Breast epithelium (tissue), 4 donors: ENCODE measurements at places on chromosomes 1 and 21. TPM values are rescaled to one million over a fixed set of nuclear protein-coding genes. Genes with fewer than 3 reads are reported as not detected.

DNA sequence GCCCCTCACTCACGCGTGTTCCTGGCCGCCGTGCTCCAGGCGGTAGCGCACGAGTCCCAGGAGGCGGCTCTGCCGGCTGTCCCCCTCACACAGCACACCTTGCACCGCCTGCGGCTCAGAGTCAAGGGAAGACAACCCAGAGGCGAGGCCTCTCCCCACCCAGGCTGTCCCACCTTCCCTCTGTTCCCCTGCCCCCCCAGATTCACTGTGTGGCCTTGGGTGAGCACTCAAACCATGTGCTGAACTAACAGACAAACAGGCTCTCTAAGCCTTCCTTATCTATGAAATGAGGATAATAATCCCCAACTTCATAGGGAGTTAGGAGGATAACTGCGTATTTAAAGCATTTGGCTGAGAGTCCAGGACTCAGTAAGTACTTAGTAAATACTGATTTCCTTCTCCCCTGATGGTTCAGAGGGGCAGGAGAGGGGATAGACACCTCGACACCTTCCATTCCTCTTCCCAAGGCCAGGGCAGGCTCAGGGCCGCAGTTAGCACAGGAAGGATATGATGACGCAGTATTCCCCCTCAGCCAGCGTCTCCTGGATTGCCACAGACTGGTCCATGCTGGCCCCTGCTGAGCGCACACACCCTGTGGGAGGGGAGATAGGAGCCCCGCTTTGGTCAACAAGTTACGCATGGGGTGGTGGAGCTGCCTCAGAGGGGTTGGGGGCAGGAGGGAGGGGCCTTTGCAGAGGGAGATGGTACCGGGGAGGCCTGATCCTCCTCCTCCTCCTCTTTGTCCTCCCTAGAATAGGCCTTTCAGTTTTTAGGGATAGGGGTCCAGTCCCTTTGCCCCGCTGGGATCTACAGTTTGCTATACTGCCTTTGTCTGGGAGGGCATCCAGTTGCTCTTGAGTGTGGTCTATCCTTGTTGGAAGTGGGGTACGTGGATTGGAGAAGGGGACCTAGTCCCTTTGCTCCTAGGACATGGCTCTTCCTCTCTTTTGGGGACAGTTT is 830 bp downstream of the INPP5B start:
- DNase-seq: no peak

- no peak for DNase-seq
Measured at GRCh38 chr21:42456457-42456856, 39.6 kb downstream of the RSPH1 start.

Gene S100B
- total RNA-seq: 25.6 TPM

GRCh38 chr1:96643519-96643918 is 78.1 kb upstream of the PTBP2 start:
- DNase-seq: no peak

- no peak for DNase-seq
Measured at GRCh38 chr21:26469789-26470188, 103.3 kb downstream of the CYYR1 start.

DNA sequence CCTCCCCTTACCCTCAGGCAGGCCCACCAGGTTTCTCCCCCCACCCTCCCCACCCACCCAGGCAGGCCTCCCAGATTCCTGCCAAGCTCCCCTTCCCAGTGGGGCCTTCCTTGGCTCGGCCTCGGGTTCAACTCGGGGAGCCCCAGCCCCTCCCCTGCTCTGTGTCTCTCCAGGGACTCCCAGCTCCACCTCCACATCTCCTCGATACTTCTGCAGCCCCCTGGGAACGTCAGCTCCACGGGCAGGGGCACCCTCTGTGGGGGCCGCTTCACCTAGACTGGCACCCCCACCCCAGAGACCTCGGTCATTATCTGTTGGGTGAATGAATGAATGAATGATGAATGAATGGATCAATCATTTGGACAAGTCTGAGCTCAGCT is 775 bp downstream of the MMEL1 start:
- DNase-seq: no peak

Gene HSD3B1
- total RNA-seq: not detected

DNA sequence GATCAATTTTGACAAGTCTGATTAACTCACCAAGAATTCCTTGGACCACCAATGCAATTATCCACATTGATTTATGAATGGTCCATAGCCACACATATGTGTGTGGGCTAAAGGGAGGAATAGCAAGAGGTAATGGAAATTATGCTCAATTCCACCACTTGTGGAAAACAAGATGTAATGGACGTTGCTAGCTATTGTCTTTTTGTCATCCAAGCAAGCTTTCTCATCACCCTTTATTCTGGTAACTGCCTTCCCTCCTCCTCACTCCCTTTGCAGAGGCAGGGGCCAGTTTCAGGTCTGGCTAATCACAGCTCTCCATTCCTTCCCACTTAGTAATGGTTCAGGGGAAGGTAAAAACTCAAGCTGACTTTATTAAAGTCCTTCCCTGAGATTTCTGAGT is 24.7 kb upstream of the RAB3GAP2 start:
- DNase-seq: no peak

Gene HES2
- total RNA-seq: not detected

- peak; percentile 73 for DNase-seq
Measured at GRCh38 chr1:146036965-146037646, 15.6 kb upstream of the HJV start.

GRCh38 chr1:15836772-15837669 is 10.5 kb upstream of the SPEN start:
- no peak for DNase-seq

Gene MYOC
- total RNA-seq: 4.9 TPM

DNA sequence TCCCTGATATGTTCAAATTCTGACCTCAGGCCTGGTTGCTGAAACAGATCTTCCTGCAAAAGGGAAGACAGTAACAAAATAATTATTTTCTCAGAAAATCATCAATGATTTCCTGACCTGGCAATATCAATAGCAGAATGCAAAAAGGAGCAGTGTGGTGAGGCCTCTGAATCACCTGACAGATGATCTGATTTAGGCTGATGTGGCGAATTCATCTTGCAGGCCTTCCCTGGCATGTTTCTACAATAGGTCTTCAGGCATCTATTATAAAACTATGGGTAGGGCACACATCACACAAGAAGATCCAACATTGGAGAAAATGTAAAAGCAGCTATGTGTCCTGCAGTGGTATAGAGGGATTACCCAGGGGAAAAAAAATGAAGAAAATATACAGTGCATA is 7.1 kb upstream of the MTF1 start:
- no peak for DNase-seq

Gene KRTAP7-1
- total RNA-seq: not detected

Gene SPRR2F
- not detected for total RNA-seq

Gene COL11A1
- 0.98 TPM for total RNA-seq

DNA sequence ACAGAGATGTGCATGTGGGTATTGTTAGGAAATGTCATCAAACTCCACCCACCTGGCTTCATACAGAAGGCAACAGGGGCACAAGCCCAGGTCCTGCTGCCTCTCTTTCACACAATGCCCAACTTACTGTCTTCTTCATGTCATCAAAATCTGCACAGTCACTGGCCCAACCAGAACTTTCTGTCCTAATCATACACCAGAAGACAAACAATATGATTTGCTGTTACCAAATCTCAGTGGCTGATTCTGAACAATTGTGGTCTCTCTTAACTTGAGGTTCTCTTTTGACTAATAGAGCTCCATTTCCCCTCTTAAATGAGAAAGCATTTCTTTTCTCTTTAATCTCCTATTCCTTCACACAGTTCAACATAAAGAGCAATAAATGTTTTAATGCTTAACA is 7.7 kb downstream of the HSD3B2 start:
- no peak for DNase-seq

- no peak for DNase-seq
Measured at GRCh38 chr1:94119306-94119705, 1.6 kb downstream of the ABCA4 start.

Gene DNAJC6
- total RNA-seq: 0.96 TPM

Gene BEND5
- 3.2 TPM for total RNA-seq

Gene CD84
- total RNA-seq: 2.3 TPM

- no peak for DNase-seq
Measured at GRCh38 chr1:172549621-172550280, 16.8 kb downstream of the SUCO start.

Gene NHLH1
- 0.15 TPM for total RNA-seq

GRCh38 chr21:35223480-35224156 is 174.5 kb upstream of the RUNX1 start:
- DNase-seq: no peak

GRCh38 chr1:6930732-6931300 is 145.6 kb downstream of the CAMTA1 start:
- DNase-seq: no peak

Gene OR10J4
- total RNA-seq: not detected

Gene SNX27
- 43.6 TPM for total RNA-seq

Gene C1orf141
- total RNA-seq: not detected
